ENCODE measurements at places on chromosomes 5 and 9.

DNA sequence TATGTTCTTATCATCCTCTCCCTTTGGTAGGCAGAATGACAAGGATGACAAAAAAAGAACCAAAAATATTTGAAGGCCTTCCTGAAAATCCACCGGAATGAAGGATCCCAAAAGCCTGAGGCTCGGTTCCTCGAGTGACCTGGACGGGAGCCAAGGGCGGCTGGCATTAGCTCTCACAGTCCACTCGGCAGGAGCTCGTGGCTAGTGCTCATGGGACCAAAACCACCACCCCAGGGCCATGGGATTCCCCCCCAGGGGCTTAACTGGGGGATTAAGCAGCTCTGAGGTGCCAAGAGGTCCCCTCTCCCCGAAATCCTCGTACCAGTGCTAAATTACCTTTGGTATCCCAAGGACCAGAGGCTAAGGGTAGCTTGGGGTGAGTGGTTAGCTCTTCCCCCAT, 586 bp upstream of the PDZD2 start:
- no peak for DNase-seq

DNA sequence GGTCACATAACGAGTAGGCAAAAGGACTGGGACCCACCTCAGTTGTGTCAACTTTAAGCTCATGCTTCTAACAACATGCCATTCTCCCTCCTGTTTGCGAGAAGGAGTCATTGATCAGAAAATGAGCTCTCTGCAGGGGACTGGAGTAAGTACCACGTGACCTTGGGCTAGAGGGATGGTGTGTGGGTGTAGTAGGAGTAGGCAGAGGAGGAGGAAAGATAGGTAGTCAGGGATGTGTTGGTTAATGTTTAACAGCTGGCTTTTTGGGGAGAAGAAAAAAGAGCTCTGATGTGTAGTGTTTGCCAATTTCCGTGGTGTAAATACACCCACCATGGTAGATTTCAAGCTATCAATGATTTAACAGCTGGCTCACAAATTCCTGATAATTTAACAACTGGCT, 160.3 kb upstream of the TBC1D2 start:
- no peak for DNase-seq

GRCh38 chr5:107469485-107470294, 201.0 kb downstream of the EFNA5 start:
- no peak for DNase-seq

GRCh38 chr5:78881884-78882283, 103.2 kb downstream of the ARSB start:
- DNase-seq, result no peak

DNA sequence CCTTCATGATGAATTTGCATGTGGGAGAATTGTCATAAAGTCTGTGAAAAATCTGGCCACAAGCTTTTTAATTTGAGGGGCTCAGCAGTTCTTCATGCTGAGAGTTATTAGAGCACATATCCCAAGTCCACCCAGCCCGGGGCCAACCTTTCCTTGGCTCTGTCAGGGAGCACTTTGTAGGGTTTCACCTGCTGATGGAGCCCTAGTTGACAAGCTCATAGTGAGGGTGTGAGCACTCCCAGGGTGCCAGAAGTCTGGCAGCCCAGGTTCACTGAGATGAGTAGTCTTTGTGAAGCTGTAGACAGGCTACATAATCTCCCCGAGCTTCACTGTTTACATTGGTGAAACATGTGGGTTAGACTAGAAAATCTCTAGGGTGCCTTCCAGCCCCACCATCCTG, 97.2 kb upstream of the NREP start:
- no peak for DNase-seq

DNA sequence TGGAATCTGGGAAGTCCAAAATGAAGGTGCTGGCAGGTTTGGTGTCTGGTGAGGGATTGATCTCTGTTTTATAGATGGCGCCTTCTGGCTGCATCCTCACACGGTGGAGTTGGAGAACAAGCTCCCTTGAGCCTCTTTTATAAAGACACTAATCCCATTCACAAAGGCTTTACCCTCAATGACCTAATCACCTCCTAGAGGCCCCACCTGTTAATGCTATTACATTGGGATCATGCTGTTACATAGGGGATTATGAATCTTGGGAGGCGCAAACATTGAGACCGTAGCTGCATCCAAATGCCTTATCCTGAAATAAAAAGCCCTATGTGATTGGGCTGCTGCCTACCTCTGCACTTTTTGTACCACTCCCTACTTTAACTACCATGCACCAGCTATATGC, 197.1 kb upstream of the HMHB1 start:
- DNase-seq, result no peak

DNA sequence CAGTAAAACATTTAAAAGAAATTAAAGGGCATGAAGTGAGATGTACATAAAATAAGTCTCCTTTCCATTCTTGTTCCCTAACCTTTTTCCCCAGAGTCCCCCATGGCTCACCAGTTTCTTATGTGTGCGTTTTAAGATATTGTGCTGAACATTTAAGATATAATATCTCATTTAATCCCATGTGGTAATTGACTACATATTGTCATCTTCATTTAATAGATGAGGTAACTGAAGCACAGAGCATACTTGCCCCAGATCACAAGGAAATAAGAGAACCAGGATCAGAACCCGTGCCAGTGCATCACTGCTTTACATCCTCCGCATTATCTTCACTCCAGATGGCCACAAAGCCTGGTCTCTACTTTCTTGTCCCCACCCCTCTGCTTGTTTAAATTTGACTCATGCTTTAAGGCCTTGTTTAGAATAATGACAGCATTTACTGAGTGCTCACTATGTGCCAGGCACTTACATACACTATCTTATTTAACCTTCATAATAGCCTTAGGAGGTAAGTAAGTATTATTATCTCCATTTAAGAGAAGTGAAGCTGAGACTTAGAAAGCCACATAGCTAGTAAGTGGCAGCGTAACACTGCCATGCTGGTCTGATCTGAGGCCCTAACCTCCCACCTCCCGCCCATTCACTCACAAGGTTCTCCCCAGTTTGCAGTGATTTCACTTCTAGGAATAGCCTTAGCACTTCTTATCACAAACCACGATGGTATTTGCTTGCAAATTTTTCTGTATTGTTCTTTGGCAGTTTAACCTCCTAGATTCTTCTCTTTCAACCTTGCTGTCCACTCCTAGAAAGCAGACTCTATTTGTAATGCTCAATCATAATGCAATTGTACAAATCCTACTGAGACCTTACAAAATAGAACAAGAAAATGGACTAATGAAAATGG, 78.4 kb upstream of the IL6ST start:
- no peak for DNase-seq

GRCh38 chr5:107389130-107389774, 281.5 kb downstream of the EFNA5 start:
- DNase-seq, result no peak

- no peak for DNase-seq
Measured at GRCh38 chr5:137492331-137492730, 6.8 kb downstream of the SPOCK1 start.

- no peak for DNase-seq
Measured at GRCh38 chr9:109935406-109936087, 155.5 kb downstream of the PALM2AKAP2 start.

DNA sequence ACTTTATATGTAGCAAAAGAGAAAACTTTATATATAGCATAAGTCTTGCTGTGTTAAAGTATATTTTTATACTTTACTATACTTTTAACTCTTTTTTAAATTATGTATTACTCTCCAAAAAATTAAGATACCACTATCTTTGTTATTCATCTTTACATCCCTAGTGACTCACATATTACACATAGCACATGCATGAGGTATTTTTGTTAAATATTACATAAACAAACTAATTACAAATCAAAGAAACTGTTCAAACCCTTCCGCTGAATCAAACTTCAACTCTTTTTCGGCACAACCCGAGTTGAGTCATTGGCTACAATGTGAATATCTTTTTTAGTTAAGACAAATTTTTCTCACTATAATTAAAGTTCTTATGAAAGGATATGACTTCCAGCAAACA, 32.1 kb downstream of the NADK2 start:
- no peak for DNase-seq

- no peak for DNase-seq
Measured at GRCh38 chr9:134130503-134131375, 5.1 kb upstream of the WDR5 start.

GRCh38 chr9:97852001-97852398, 1.0 kb upstream of the FOXE1 start:
- no peak for DNase-seq

DNA sequence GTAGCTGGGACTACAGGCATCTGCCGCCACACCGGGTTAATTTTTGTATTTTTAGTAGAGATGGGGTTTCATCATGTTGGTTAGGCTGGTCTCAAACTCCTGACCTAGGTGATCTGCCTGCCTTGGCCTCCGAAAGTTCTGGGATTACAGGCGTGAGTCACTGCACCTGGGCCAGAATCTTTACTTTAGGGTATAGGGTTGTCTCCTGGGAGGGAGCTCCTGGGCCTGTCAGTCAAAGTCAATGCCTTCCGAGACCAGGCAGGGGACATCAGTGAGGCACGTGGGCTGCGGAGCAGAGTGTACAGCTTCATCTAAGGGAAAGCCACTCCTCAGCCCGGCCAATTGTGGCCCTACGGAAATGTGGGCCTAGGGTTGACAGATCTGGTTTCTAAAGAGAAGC, 108.6 kb downstream of the FGF18 start:
- DNase-seq, result no peak

DNA sequence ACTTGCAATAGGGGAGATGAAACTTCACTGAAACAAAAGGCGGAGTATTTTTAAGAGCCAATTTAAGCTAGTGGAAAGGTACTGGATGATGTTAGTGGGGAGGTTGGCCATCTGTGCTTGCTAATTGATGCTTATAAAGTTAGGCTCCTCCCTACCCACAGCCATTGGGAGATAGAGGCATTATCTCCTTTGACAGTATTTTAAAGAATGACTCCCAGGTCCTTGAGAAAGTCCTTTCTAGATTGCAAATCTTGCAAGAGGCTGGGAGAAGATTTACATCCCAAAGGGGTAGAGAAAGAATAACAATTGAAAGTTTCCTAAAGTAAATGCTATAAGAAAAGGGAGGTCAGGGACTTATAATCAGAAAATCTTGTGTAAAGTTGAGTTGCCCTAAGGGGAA, 282.6 kb downstream of the BRINP1 start:
- DNase-seq, result no peak

GRCh38 chr5:158407824-158408195, 548.9 kb upstream of the CLINT1 start:
- DNase-seq, result no peak

- no peak for DNase-seq
Measured at GRCh38 chr5:35205186-35205585, 25.1 kb downstream of the PRLR start.

DNA sequence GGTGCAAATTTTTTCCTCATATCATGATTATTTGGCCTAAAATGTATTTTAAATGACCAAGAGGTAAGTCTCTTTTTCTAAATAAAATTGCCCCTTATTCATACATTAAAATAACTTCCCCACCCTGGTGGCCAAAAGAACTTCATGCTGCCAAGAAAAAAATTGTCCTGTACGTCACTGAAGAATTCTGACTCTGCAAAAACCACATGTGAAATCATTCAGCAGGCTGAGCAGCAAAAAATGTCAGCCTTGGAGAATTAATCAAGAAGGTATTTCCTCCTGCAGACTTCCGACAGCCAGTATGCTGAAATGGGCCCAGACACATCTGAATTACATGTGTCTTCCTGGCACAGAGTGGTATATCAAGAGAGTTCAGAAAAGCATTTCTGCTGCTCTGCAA, 94.6 kb upstream of the HMHB1 start:
- DNase-seq, result no peak

DNA sequence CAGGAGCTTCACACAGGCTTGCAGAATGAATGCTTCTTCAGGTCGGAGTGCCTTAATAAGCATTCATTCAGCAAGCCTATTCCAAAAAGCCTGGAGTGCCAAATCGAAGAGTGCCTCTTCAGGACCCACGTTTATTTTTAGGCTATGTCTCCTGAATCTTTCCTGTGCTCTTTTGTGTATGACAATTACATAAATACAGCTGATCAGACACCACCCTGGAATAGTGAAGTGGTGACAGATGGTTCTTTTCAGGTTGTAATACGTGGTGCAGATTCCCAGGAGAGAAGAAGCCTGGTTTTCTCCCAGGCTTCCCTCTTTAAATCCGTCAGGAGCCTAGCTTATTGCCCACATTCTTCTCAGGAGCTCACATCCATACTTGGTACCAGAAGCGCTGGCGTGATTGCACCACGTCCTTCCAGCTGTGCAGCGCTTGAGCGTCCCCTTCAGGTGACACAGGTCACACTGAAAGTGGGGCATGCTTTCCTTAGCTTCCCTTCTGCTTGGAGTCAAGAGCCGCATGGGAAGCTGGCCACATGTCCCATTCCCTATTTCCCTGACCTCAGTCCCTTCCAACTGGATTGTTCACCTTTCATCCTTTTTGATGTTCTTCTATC, 123.1 kb downstream of the ADCY2 start:
- DNase-seq, result no peak

GRCh38 chr5:99694884-99695283, 766.1 kb upstream of the CHD1 start:
- DNase-seq, result no peak

DNA sequence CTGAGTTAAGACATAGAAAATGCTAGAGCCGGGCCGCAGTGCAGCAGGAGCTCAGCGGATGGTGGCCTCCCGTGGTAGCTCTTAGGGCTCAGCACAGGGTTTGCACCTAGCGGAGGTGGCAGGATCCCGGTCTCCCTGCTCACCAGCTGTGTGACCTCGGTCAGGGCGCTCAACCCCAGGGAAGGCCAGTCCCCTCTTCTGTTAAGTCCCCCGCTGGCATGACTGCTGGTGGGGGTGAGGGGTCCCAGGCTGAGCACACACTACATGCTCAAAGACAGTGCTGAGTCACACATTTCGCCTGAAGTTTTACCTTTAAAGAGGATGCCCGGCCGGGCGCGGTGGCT, 39.0 kb downstream of the HRH2 start:
- no peak for DNase-seq

- no peak for DNase-seq
Measured at GRCh38 chr9:90815944-90816357, 14.3 kb downstream of the SYK start.

DNA sequence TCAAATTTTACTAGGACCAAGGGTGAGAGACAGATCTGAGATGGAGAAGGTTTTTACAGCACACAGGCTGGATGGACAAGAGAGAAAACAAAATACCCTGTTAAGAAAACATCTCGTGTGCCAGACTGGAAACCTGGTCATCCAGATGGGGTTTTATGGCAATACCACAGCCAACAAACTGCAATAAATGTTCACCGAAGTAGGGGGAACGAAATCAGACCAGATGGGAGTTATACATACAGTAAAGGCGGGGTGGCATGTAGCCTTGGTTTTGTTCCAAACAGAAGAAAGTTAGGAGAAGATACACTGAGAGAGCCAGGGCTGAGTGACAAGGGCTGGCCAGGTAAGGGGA, 63.3 kb downstream of the DCP2 start:
- no peak for DNase-seq

DNA sequence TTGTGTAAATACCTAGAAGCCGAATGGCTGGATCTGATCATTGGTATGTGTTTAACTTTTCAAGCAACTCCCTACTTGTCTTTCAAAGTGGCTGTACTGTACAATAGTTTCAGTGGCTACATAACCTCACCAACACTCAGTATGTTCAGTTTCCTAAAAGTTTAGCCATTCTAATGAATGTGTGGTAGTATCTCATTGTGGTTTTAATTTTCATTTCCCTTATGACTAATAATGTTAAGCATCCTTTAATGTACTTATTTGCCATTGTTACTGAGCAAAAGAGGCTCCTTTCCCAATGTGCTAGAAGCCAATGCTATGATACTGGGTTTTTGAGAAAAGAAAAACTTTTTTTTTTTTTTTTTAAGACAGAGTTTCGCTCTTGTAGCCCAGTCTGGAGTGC, 27.8 kb upstream of the ALDOB start:
- no peak for DNase-seq

GRCh38 chr5:15571618-15572017, 71.6 kb downstream of the FBXL7 start:
- DNase-seq, result no peak

- DNase-seq, result no peak
Measured at GRCh38 chr5:143771602-143772001, 40.4 kb upstream of the HMHB1 start.
